Activated T-cell treated with anti-CD3 and anti-CD28 coated beads, Interleukin-2, amount 50 U/mL, for 4 hours (primary cell): ENCODE measurements at places on chromosomes 2 and 18.

DNA sequence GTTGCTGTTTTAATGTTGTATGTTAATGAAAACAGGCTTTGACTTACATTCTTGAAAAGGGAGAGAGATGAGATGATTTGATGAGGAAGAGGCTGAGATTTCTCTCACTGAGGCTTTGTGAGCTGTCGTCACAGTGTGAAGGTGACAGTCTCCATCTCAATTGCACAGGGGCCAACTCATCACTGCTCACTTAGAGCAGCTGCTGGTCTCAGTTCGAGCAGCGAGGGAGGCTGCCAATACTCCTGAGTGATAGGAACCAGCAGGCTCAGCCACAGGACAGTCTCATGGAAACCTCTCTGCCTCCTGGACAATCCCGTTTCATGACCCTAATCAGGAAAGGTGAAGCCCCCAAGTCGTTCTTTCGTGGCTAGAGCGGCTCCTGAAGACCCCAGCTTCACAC, 170.7 kb upstream of the SOX11 start:
- DNase-seq = no peak

GRCh38 chr2:46273919-46274318, 23.3 kb upstream of the EPAS1 start:
- no peak for DNase-seq

- no peak for DNase-seq
Measured at GRCh38 chr2:232533944-232534710, 5.4 kb upstream of the CHRNG start.

- no peak for DNase-seq
Measured at GRCh38 chr2:120108049-120108448, 95.2 kb downstream of the EPB41L5 start.

- no peak for DNase-seq
Measured at GRCh38 chr18:36300211-36300610, 2.7 kb downstream of the FHOD3 start.

DNA sequence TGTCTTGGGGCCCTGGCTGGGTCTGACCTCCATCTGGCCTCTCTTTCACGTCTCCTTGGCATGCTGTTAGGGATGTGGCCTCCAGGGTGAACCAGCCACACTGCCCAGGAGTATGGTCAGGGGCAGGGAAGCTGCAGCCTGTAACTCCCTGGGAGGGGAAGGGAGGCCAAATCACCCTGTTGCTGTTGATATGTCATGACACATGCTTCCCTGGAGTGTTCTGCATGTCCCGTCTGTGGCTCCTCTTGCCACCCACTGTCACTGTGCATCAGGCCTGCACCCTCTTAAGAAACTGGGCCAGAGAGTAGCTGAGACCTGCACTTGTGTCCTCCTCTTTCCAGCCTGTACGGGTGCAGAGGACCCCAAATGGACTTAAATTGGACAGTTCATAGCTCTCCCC, 221.3 kb downstream of the FHOD3 start:
- DNase-seq = no peak

GRCh38 chr2:44560352-44560751, 198.6 kb downstream of the CAMKMT start:
- no peak for DNase-seq

DNA sequence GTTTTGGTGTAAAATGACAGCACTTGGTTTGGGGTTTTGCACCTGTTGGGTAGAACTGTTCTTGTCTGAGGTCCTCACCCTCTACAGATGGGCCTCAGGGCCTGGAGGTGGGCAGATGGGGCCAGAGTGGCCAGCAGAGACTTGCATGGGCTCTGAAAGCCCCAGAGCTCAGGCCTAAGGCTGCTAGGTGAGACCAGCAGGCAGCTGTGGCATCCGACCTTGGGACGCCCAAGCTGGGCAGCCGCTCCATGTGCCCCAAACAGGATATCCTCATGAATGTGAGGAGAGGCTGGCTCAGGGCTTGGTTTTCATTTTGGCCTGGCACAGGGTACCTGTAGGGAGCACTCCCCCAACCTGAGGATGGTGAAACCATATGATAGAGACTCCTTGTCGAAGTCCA, 38.3 kb downstream of the GBX2 start:
- DNase-seq = no peak
